T-cell (primary cell): ENCODE measurements at places on chromosomes 7 and 10.
A peak's percentile ranks its signal among the peaks of the same experiment; 100 is the strongest.

DNA sequence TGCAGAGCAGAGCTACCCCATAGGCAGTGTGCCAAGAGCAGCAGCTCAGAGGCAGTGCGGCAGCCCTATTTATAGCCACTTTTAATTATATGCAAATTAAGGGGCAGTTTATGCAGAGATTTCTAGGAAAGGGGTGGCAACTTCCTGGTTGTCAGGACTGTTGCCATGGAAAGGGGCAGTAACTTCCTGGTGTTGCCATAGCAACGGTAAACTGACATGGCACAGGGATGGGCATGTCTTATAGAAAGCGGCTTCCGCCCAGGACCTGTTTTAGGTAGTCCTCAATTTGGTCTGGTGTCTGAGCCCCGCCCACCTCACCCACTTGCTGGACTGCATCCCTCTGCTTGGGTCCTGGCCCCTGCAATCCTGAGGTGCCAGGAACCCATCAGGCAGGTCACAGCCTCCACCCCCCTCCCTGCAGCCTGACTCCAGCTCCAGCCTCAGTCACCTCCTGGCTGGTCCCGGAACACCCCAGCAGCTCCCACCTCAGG, 115.8 kb downstream of the TMEM130 start:
- no peak for DNase-seq
- no peaks in the 10 kb centered on the region for H3K36me3 ChIP-seq
- no peak overlapping the region for H3K27ac ChIP-seq
- H3K27me3 ChIP-seq: no peaks in the 10 kb centered on the region
- H3K4me3 ChIP-seq: no peak overlapping the region

DNA sequence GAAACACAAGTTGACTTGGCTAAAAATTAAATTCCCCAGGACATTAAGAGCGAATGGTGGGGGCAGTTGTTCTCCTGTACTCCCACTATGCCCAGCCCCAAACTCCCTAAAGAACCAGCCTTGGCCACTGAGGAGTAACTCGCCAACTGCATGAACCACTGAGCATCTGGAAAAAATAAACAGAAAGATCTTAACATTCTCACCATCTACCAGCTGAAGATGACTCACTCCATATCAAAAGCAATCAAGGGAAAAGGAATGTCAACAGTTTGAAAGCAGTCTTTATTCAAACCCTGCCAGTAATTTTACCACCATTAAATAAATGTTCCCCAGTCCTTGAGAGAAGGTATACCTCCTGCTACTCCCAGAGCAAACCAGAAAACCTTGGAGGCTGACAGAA, 45.4 kb downstream of the CTTNBP2 start:
- H3K27me3 ChIP-seq: no peaks in the 10 kb centered on the region
- H3K4me1 ChIP-seq: no peaks in the 10 kb centered on the region
- no peak overlapping the region for H3K4me3 ChIP-seq
- no peaks in the 10 kb centered on the region for H3K36me3 ChIP-seq

- no peaks in the 10 kb centered on the region for H3K36me3 ChIP-seq
- H3K27me3 ChIP-seq: no peaks in the 10 kb centered on the region
- no peaks in the 10 kb centered on the region for H3K4me1 ChIP-seq
- DNase-seq: no peak
- H3K4me3 ChIP-seq: no peak overlapping the region
- no peak overlapping the region for H3K27ac ChIP-seq
Measured at GRCh38 chr10:58773341-58773740, 260.7 kb downstream of the BICC1 start.

DNA sequence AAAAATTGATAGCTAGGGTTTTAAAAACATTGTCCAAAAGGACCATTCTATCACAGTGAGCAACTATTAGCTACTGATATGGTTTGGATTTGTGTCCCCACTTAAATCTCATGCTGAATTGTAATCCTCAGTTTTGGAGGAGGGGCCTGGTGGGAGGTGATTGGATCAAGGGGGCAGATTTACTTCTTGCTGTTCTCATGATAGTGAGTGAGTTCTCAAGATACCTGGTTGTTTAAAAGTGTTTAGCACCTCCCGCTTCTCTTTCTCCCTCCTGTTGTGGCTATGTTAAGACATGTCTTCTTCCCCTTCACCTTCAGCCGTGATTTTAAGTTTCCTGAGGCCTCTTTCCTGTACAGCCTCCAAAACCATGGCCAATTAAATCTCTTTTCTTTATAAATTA, 500.4 kb upstream of the POT1 start:
- no peak for DNase-seq
- no peak overlapping the region for H3K4me3 ChIP-seq
- no peaks in the 10 kb centered on the region for H3K27me3 ChIP-seq
- H3K36me3 ChIP-seq: no peaks in the 10 kb centered on the region
- no peak overlapping the region for H3K27ac ChIP-seq

DNA sequence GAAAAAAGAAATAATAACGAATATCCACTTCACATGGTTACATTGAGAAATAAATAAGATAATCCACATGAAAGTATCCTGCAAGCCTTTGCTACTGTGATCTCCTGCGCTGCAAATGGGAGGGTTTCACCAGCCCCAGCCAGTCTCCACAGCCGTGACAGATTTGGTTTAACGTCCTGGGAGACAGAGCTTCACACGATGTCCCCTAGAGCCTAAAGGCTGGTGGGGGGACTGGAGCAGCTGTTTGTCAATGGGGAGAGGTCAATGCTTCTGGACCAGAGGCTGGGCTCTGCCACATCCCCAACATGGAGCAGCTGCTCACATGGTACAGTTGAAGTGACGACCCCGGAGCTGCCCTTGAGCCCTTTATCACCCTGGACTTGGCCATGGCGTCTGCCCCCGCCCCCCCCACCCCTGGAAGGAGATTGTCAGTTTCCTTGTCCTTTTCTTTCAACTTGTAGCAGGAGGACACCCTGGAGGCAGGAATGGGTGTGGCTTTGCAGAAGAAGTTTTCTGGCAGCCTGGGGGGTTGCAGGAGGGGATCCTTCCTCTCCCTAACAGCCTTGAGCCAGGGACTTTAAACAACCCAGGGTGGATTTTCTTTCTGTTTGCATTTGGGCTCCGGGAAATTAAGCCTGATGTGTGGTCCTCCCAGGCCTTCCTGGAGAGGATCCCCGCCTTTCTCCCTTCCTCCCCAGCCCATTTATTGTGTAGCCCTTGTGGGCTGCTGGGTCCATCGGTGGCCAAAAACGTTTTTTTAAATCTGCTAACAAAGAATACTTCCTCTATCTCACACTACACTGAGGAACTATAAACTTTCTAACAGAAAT, 37.0 kb upstream of the MXI1 start:
- H3K36me3 ChIP-seq: no peaks in the 10 kb centered on the region
- no peak for DNase-seq
- H3K27me3 ChIP-seq: peaks cover 16% of the 10 kb centered on the region
- H3K4me1 ChIP-seq: peaks cover 2% of the 10 kb centered on the region
- no peak overlapping the region for H3K4me3 ChIP-seq

DNA sequence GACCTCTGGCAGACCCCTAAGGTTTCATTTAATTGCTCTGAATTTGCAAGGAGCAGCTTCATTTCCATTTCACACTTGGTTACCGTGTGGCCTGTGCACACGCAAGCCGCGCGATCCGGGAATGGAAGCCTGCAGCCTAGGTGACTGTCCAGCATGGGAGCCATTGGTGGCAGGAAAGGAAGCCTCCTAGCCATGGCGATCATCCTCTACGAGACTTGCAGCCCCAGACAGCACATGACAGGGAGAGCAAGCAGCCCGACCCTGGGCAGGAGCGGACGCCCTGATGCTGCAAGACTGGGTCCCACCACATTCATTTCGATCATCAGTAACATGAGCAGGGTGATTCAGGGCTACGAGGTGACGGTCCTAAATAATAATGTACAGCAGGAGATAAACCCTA, 33.9 kb downstream of the C10orf143 start:
- H3K4me3 ChIP-seq: no peak overlapping the region
- DNase-seq: no peak
- H3K27me3 ChIP-seq: no peaks in the 10 kb centered on the region
- H3K27ac ChIP-seq: no peak overlapping the region
- no peaks in the 10 kb centered on the region for H3K36me3 ChIP-seq

DNA sequence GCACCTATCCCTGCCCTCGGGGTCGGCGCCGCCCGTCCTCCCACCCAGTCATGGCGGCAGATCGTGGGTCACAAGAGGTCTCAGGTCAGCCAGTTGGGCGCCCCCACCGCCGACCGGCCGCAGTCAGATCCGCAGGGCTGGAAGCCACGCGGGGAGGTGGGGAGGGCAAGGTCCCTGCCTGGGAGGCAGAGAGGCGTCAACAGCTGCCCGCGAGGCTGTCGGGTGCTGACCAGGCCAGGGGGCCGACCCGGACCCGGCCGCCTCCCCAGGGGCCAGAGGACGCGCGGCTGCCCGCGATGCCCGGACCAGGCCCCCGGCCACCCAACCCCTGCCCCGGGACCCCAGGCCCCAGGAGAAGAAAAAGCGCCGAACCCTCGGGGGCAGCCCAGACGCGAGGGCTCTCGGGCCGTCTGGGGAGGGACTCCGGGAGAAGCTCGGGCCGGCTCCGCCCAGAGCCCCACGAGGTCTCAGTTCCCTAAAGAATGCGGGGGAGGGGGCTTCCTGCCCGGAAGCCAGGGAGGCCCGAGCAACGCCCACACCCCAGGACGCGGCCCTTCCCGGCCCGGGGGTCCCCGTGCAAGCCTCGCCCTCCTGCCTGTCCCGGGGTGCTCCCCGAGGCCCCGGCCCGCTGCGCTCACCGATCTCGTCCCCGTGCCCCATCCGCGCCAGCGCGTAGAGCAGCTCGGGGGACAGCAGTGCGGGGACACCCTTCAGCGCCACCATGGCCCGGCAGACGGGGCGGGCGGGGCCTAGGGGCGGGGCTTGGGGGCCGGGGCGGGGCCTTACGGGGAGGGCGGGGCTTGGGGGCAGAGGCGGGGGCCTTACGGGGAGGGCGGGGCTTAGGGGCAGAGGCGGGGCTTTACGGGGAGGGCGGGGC, at the start of gene FUOM:
TSS of gene FUOM (minus strand) at position 735 of the 877 bp plus-strand sequence. CDS start at position 723, 12 bp downstream.
- H3K4me3 ChIP-seq: peak within 1 kb of the TSS; percentile 77
- H3K4me1 ChIP-seq: peaks cover 19% of the 10 kb centered on the region
- H3K36me3 ChIP-seq: peaks cover 3% of the 10 kb centered on the region
- DNase-seq: peak; percentile 56
- H3K27me3 ChIP-seq: no peaks in the 10 kb centered on the region

DNA sequence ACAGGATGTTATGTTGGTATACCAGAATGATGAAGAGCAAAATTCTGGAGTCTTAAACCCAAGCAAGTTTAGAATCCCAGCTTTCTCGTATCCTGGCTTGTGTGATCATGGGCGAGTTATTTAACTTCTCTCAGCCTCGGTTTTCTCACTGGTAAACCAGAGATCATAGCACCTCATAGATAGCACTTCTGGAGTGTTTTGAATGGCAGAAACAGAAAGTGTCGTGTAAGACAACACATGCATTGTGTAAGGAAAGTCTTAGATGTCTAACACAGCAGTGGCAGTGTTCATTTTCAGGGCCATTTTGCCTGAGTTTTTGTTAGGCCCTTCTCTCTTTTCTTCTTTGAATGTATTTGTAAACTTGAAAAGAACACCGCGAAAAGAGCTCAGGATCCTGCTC, 465.1 kb downstream of the AUTS2 start:
- H3K4me1 ChIP-seq: no peaks in the 10 kb centered on the region
- H3K36me3 ChIP-seq: no peaks in the 10 kb centered on the region
- H3K27me3 ChIP-seq: no peaks in the 10 kb centered on the region
- no peak overlapping the region for H3K27ac ChIP-seq
- DNase-seq: no peak

- H3K27me3 ChIP-seq: no peaks in the 10 kb centered on the region
- peaks cover 5% of the 10 kb centered on the region for H3K4me1 ChIP-seq
- peak; percentile 56 for DNase-seq
- H3K36me3 ChIP-seq: no peaks in the 10 kb centered on the region
- peak within 1 kb of the TSS; percentile 65 for H3K4me3 ChIP-seq
Measured at GRCh38 chr10:113679463-113680189, at the start of gene CASP7. Gene CASP7, plus strand, starts transcription at chr10:113679912. Its CDS starts 17,582 bp downstream, at chr10:113697494.

DNA sequence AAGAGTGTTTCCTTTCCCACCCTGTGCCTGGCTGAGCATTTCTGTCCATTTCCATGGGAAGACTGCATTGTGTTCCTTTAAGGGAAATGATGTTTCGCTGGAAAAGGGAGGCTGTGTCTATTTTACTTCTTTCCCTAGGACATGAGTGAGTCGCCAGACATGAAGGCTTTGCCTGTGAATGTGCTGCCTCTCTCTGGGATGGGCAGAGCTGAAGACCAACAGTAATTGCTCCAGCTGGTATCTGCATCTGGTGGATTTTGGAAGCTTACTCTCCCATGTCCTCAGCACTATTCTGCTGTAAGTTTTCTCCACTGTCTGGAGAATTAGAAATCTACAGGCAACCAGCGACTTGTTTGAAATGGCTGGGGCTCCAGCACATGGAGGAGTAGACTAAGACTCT, 264.6 kb upstream of the BMPER start:
- no peaks in the 10 kb centered on the region for H3K4me1 ChIP-seq
- H3K4me3 ChIP-seq: no peak overlapping the region
- no peaks in the 10 kb centered on the region for H3K27me3 ChIP-seq
